ENCODE measurements at places on chromosomes 11 and 22.

- peak; percentile 42 for DNase-seq
Observed at GRCh38 chr22:20243537-20244249, 24.4 kb downstream of the RTN4R start.

DNA sequence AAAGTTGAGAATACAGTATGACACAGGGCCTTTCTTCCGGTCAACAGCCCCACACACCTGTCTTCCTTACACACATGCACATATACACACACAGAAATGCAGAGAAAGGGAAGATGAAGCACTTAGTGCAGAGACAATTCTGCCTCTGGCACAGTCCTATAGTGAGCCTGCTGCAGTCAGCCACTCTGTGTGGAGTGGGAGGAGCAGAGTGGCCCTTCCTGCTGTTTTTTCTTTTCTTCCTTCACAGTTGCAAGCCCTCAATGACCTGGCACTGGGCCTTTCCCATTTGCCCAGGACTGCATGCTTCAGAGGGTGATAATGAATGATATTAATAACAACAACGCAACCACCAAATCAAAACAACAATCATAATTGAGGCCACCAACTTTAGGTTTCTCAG is 527.0 kb upstream of the B3GAT1 start:
- DNase-seq = no peak

GRCh38 chr11:19922689-19923035 is 210.0 kb downstream of the NAV2 start:
- no peak for DNase-seq

DNA sequence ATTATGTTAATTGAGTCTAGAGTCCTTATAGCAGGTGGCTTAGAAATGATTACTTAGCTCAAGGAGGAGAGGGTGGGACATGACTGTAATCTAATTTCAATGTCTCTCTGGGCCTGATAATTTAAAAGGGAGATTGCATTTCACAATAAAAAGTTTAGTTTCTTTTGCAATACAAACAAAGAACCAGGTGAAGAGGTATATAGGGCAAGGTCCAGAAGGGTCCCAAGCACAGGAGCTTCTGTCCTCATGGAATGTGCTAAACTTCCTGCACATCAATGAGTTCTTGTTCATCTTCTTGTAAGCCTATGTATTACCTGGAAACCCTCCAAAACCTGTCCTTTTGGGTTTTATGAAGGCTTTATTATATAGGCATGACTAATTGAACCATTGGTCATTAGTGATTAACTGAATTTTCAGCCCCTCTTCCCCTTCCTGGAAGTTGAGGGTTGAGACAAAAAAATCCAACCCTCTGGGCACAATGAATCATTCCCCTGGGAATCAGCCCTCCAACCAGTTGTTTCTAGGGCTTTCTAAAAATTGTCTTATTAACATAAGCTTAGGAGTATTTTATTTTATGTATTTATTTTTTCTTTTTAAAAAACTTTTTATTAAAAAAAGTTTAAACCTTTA is 37.6 kb downstream of the MS4A2 start:
- no peak for DNase-seq

GRCh38 chr11:116553482-116553881 is 219.3 kb downstream of the BUD13 start:
- no peak for DNase-seq

DNA sequence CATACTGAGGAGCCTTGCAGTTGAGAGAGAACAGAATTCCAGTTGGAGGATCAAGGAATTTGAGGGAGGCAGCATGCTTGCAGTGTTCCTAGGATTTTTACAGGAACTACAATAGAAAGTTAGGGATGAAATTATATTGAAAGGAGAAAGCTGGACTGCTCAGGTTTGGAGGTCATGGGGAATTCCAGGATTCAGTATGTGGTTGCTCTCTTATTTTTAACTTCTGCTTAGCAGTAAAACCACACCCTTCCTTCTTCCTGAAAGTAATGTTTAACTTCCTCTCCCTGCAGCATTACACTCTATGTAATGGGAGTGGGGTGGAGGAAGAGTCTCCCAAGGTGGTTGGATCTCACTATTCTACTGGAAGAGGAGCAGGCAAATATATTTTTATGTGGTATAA is 31.3 kb downstream of the CTNND1 start:
- no peak for DNase-seq

- DNase-seq = peak; percentile 92
Observed at GRCh38 chr11:61164606-61165424, 3.6 kb upstream of the VPS37C start.

GRCh38 chr11:17473071-17473744 is 3.4 kb downstream of the ABCC8 start:
- no peak for DNase-seq

- no peak for DNase-seq
Observed at GRCh38 chr11:61963016-61963281, 4.5 kb downstream of the FTH1 start.

DNA sequence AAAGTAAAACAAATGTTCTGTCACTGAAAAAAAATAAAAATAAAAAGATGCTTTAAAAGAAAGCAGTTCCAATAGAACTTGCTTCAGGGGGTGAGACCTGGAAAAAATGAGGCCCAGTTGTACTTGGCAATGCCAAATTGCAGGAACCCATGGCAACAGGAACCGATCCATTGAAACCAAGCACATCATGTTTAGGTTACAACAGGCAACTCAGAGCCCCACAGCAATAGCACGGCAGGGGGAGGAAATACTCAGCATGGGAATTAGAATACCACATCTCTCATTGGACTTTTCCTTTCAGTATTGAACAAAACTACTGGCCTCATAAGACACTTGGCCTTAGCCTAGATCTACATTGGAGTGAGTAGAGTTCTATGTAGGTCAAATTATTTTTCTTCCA is 84.3 kb downstream of the MSANTD4 start:
- DNase-seq = no peak
